ENCODE measurements at places on chromosomes 4 and X. TPM values are rescaled to one million over a fixed set of nuclear protein-coding genes. Genes with fewer than 3 reads are reported as not detected.

GRCh38 chr4:122602277-122603142 is 18.4 kb downstream of the IL21 start:
- H3K27ac ChIP-seq = no peak overlapping the region
- H3K27me3 ChIP-seq = peaks cover 18% of the 10 kb centered on the region
- H3K4me1 ChIP-seq = no peaks in the 10 kb centered on the region
- DNase-seq = peak; percentile 59
- no peaks in the 10 kb centered on the region for H3K36me3 ChIP-seq
- H3K4me3 ChIP-seq = peak overlapping the region; percentile 47

DNA sequence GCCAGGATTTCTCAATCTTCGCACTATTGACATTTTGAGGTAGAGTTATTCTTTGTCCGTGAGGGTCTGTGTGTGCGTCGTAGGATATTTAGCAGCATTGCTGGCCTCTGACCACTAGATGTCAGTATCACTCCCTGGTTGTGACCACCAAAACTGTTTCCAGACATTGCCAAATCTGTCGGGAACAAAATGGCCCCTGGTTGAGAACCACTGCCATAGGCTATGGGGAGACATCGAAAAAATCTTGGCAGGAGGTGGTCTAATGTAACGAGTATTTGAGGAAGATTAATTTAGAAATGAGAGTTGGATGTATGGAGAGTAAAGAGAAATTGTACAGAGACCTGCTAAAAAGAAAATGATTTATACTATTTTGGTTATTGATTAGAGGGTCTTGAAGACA is 108.4 kb downstream of the DOCK11 start:
- no peaks in the 10 kb centered on the region for H3K36me3 ChIP-seq
- peak; percentile 73 for DNase-seq
- no peaks in the 10 kb centered on the region for H3K27me3 ChIP-seq
- H3K27ac ChIP-seq = no peak overlapping the region

GRCh38 chr4:73852771-73853170 is 325 bp upstream of the PF4V1 start:
- H3K4me1 ChIP-seq = peaks cover 9% of the 10 kb centered on the region
- H3K36me3 ChIP-seq = no peaks in the 10 kb centered on the region
- H3K4me3 ChIP-seq = no peak overlapping the region
- H3K27me3 ChIP-seq = no peaks in the 10 kb centered on the region
- DNase-seq = no peak
- H3K27ac ChIP-seq = no peak overlapping the region

GRCh38 chr4:56465599-56466295 is 1.7 kb upstream of the SRP72 start:
- peak overlapping the region; percentile 99 for H3K27ac ChIP-seq
- H3K36me3 ChIP-seq = peaks cover 81% of the 10 kb centered on the region
- peak; percentile 36 for DNase-seq
- H3K4me1 ChIP-seq = peaks cover 36% of the 10 kb centered on the region

- no peaks in the 10 kb centered on the region for H3K27me3 ChIP-seq
- no peak overlapping the region for H3K4me3 ChIP-seq
- H3K36me3 ChIP-seq = no peaks in the 10 kb centered on the region
- peak; percentile 21 for DNase-seq
- peaks cover 8% of the 10 kb centered on the region for H3K4me1 ChIP-seq
These were observed 8.2 kb upstream of the TRAM1L1 start for GRCh38 chr4:117093571-117093970.

GRCh38 chr4:139603576-139604410 is 47.8 kb upstream of the SETD7 start:
- no peak overlapping the region for H3K4me3 ChIP-seq
- peaks cover 6% of the 10 kb centered on the region for H3K36me3 ChIP-seq

DNA sequence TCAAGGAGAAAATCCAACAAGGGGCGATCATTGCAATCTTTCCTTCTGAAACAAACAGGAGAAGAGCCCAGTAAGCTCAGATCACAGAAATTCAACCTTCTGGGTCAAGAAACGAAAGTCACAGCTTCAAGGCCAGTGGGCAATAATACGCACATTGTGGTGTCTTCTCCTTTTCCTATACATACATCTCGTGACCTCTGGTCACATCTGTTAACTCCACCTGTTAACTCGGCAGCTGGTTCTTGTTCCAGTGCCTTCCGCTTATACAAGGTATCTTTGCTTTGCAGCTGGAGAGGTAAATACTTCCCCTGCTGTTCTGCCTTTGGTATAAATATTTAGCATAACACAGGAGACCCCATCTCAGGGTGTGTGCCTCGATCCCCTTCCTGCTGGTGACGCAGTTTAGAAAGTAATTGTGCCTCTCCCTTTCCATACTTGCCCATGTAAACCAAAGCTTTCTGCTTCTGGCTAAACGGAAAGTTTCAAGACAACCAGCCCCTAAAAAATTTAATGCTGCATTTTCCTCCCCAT is 45.0 kb downstream of the CCDC149 start:
- H3K4me1 ChIP-seq = no peaks in the 10 kb centered on the region
- H3K27ac ChIP-seq = no peak overlapping the region
- H3K27me3 ChIP-seq = no peaks in the 10 kb centered on the region
- peaks cover 6% of the 10 kb centered on the region for H3K36me3 ChIP-seq

DNA sequence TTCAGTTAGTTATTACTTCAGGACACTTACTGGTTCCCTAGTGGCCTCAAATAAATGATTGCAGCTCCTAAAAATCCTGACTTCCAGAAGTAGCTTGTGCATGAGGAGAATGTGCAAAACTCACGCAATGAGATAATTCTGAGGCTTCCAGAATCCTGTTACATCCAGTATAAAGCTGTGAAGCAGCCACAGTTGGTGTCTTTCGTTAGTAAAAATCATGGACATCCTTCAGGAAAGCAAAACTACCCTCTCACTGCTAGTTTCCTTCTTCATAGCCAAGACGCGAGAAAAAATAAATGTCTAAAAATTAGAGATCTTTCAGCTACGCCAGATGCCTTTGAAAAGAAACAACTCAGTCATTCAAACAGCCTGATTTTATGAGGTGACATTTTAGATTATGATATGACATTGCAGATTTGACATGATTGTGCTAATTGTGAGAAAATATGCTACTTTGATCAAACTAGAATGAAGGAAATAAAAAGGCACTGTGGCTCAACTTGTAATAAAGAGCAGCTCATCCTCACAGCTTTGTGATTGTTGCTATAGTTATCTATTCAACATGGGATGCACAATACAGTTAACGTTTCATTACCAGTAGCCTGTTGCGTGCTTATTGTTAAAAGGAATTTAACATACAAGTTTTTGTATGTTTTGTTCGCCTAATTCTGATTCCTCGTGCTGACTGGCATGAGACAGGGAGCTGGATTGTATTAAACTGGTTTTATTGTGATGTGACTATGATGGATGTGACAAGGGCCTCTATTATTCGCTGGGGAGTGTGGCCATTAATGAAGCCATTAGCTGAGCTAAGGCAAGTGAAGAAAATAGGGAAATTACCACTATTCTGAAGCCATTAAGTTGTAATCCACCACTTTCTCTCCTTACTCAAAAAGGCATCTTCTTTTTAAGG is 40.5 kb downstream of the AFF2 start:
- no peaks in the 10 kb centered on the region for H3K36me3 ChIP-seq
- no peaks in the 10 kb centered on the region for H3K4me1 ChIP-seq
- H3K4me3 ChIP-seq = no peak overlapping the region
- no peak overlapping the region for H3K27ac ChIP-seq
- H3K27me3 ChIP-seq = no peaks in the 10 kb centered on the region
- no peak for DNase-seq

GRCh38 chr4:2954358-2955185 is 8.6 kb downstream of the NOP14 start:
- DNase-seq = no peak
- H3K36me3 ChIP-seq = peaks cover 91% of the 10 kb centered on the region
- H3K27me3 ChIP-seq = no peaks in the 10 kb centered on the region

DNA sequence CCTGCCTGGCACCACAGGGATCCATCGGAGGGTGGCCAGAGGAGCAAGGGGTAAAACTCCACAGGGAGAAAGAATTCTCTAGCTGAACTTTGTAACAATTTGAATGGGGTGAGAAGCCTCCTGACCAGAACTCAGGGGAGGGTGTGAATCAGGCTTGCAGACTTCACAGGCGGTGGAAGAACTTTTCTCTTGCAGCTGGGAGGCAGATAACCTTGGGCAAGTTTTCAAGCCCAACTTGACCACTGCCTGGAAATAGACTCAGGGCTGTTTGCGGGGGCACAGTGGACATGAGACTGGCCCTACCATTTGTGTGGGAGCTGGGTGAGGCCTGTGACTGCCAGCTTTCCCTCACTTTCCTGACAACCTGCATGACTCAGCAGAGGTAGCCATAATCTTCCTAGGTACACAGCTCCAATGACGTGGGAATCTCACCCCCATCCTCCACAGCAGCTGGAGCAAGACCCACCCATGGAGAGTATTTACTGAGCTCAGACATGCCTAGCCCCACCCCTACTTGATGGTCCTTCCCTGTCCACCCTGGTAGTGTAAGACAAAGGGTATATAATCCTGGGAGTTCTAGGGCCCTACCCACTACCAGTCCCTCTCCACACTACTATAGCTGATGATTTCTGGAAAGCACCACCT is 210.0 kb upstream of the AGTR2 start:
- peaks cover 91% of the 10 kb centered on the region for H3K27me3 ChIP-seq
- H3K4me3 ChIP-seq = no peak overlapping the region
- H3K36me3 ChIP-seq = no peaks in the 10 kb centered on the region
- peak; percentile 60 for DNase-seq

GRCh38 chr4:59127743-59128142 is 2017.6 kb upstream of the IGFBP7 start:
- no peaks in the 10 kb centered on the region for H3K4me1 ChIP-seq
- DNase-seq = no peak
- H3K4me3 ChIP-seq = no peak overlapping the region
- H3K27ac ChIP-seq = no peak overlapping the region
- no peaks in the 10 kb centered on the region for H3K36me3 ChIP-seq

DNA sequence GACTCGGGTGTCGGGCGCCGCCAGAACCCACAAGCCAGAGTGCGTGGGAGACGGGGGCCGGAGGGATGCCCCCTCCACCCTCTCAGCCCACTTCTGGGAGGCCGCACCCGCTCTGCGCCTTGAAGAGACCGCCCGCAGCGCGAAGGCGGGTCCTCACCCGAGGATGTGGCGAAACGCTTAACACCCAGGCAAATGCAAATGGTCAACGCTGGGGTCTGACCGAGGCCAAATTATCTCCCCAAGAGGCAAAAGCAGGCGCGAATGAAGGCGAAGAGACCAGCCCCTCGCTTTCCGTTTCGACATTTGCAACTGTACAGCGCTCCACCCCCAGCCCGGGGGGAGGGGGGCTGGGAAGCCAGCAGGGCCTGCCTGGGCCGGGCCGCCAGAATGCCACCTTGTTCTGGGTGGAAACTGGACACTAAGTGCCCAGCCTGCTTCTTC is 137.7 kb upstream of the ZIC3 start:
- no peak overlapping the region for H3K4me3 ChIP-seq
- no peak for DNase-seq

DNA sequence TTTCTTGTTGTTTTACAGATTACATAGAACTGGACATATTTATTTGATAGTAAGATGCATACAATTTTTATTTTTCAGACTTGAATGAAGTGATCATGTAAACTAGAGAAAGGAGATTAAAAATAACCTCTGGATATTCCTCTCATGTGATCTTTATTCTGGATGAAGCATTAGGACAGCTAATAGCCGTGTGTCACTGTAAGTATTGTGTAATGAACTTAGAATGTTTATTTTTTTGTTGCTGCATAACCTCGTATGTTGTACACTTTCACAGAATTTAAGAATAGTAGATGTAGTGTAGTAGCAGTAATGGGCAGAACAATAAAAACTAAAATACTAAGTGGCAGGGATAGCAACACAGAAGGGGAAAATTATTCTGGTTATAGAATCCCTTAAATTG is 2094.5 kb upstream of the TENM3 start:
- H3K4me1 ChIP-seq = no peaks in the 10 kb centered on the region
- H3K4me3 ChIP-seq = no peak overlapping the region
- H3K36me3 ChIP-seq = no peaks in the 10 kb centered on the region
- H3K27ac ChIP-seq = no peak overlapping the region
- H3K27me3 ChIP-seq = no peaks in the 10 kb centered on the region

GRCh38 chrX:147550217-147550616 is 361.5 kb upstream of the FMR1 start:
- H3K4me1 ChIP-seq = peaks cover 6% of the 10 kb centered on the region
- no peak overlapping the region for H3K27ac ChIP-seq
- peak; percentile 59 for DNase-seq
- H3K36me3 ChIP-seq = no peaks in the 10 kb centered on the region
- H3K4me3 ChIP-seq = no peak overlapping the region

GRCh38 chrX:53476371-53476770 is 42.2 kb upstream of the HSD17B10 start:
- H3K4me1 ChIP-seq = peaks cover 10% of the 10 kb centered on the region
- H3K36me3 ChIP-seq = no peaks in the 10 kb centered on the region
- H3K27me3 ChIP-seq = peaks cover 58% of the 10 kb centered on the region

GRCh38 chrX:113634565-113634964 is 793.9 kb upstream of the AMOT start:
- H3K4me1 ChIP-seq = no peaks in the 10 kb centered on the region
- H3K27ac ChIP-seq = no peak overlapping the region
- no peaks in the 10 kb centered on the region for H3K36me3 ChIP-seq
- H3K27me3 ChIP-seq = peaks cover 47% of the 10 kb centered on the region
- no peak for DNase-seq

GRCh38 chrX:66672106-66672505 is 33.2 kb upstream of the EDA2R start:
- no peak overlapping the region for H3K27ac ChIP-seq
- no peaks in the 10 kb centered on the region for H3K27me3 ChIP-seq
- no peak for DNase-seq

Gene PABPC1L2A
- total RNA-seq = not detected

Gene XPNPEP2
- total RNA-seq = not detected

Gene PLXNA3
- total RNA-seq = 48.0 TPM

Gene GPR173
- 1.3 TPM for total RNA-seq

Gene F8A2
- not detected for total RNA-seq

Gene ZNF182
- 6.0 TPM for total RNA-seq

Gene USP26
- total RNA-seq = not detected

Gene HTN1
- total RNA-seq = not detected

Gene RBMXL3
- not detected for total RNA-seq

Gene PF4V1
- total RNA-seq = not detected

Gene F11
- not detected for total RNA-seq

Gene SPARCL1
- not detected for total RNA-seq

Gene ZBTB49
- 5.9 TPM for total RNA-seq

Gene TCEAL3
- 15.1 TPM for total RNA-seq

Gene HSD17B13
- total RNA-seq = not detected
